ENCODE measurements at places on chromosomes 2 and 18.

GRCh38 chr18:49479381-49480137 is 7.5 kb downstream of the C18orf32 start:
- no peak for DNase-seq

DNA sequence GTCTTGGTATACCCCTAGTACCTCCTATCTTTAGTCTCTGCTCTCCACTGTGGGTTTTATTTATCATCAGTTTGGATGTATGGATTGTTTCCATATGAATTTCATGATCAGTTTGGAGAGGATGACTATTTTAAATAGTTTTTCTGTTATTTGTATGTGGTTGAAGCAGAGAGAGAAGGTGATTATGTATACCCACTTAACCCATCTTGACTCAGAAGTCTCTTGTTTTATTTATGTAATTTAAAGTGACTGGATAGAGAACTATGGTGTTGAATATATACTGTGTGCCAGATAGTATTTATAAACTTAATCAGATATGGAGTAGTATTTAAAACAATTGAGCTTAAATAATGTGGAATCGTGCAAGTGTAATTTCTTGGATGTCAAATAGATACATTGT is 39.9 kb downstream of the SMAD4 start:
- DNase-seq, result no peak

GRCh38 chr2:199485732-199486335 is 28.1 kb upstream of the SATB2 start:
- no peak for DNase-seq

- no peak for DNase-seq
These were observed 13.0 kb upstream of the ARHGAP25 start for GRCh38 chr2:68721482-68722101.

DNA sequence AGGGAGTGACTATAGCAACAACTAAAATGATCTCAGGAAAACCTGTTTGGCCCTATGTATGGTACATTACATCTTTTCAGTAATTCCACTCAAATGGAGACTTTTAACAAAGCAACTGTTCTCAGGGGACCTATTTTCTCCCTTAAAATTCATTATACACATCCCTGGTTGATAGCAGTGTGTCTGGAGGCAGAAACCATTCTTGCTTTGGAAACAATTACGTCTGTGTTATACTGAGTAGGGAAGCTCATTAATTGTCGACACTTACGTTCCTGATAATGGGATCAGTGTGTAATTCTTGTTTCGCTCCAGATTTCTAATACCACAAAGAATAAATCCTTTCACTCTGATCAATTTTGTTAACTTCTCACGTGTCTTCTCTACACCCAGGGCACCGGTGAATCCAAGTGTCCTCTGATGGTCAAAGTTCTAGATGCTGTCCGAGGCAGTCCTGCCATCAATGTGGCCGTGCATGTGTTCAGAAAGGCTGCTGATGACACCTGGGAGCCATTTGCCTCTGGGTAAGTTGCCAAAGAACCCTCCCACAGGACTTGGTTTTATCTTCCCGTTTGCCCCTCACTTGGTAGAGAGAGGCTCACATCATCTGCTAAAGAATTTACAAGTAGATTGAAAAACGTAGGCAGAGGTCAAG is 955 bp downstream of the TTR start:
- no peak for DNase-seq

DNA sequence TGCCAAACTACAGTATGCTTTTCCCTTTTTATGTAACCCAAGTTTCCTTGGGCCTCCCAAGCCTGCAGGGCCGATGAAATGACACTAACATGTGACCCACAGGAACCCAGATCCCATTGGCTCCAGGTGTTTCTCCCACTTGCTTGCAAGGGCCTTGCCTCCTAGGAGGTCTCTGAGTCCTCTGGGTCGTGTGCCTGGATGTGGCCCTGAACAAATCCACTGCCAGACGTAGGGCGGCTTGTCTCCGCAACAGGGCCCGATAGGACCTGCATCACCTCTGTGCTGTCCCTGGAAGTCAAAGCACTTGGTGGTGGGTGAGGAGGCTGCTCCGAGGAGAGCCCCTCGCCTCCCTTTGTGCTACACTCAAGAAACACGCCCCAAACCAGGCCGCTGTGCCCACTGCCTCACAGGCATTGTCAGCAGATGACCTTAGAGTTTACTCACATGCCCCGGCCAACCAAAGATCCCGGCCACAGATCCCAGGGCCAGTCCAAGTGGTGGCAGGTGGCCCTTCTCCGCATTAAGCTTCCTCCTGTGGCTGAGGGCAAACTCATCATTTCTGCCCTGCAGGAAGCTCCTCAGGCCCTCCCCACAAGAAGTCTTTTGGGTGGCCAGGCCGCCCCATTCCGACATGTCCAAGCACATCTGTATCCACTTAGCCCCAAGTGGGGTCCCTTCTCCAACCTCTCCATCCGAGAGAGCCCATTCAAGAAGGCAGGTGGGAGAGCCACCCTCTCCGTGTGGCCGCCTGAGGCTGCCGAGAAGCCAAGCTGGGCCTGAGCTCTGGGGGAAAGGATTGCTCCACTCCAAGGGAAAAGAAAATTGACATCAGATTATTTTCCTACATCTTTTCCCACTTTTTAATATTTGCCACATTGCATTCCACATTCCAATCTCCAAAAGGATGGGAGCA is 76.7 kb downstream of the GFPT1 start:
- no peak for DNase-seq

GRCh38 chr2:63029058-63029457 is 21.6 kb upstream of the OTX1 start:
- no peak for DNase-seq

- DNase-seq, result no peak
These were observed 22.5 kb upstream of the REL start for GRCh38 chr2:60858897-60859311.

GRCh38 chr2:96806468-96807126 is 9.5 kb upstream of the CNNM3 start:
- DNase-seq, result no peak

DNA sequence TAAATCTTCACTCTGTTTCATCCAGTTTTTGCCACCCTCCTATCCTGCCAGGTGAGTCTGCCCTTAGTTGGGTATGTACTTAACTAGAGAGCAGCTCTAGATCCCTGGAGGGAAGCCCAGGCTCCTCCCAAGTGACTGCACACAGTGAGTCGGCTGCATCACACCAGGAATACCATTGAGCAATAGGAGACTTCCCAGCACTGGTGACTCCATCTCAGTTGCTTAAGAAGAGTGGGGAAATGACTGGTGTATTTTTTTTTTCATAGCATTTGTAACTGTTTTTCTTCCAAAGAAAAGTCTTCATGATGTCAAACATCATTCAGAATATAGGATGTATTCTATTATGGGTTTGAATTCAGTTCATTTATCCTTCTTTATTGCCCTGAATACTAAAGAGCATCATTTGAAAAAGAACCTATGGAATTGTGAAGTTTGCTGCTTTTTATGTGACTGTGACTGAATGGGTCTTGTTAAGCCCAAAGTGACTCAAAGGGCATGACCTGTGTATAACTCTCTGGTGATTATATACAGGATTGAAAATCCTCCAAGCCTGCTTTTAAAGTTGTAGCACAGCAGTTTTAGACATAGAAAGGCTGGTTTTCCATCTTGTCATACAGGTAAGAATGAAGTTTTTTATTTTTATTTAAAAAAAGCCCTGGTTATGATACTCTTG is 84.3 kb downstream of the MAP3K20 start:
- peak; percentile 98 for DNase-seq

GRCh38 chr2:133836691-133837345 is 268.6 kb upstream of the NCKAP5 start:
- DNase-seq, result no peak
